ENCODE measurements at places on chromosomes 3 and 15.

DNA sequence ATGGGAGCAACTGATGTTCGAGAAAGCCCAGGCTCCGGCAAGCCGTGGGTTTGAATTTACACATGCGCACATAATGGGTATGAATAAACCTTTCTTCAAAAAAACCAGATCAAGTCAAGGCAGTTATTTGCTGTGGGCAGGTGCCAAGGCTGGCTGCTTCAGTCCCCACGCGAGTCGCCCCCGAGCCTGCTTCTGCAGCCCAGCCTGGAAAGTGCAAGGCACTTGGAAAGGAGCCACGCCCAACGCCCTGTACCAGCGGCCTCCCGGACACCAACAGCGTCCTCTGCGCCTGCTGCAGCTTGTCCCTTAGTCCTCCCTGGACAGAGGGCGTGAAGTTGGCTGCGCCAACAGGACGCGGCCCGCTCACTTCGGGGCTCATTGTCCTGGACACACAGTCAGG, 68.9 kb downstream of the KLF15 start:
- no peak for DNase-seq

DNA sequence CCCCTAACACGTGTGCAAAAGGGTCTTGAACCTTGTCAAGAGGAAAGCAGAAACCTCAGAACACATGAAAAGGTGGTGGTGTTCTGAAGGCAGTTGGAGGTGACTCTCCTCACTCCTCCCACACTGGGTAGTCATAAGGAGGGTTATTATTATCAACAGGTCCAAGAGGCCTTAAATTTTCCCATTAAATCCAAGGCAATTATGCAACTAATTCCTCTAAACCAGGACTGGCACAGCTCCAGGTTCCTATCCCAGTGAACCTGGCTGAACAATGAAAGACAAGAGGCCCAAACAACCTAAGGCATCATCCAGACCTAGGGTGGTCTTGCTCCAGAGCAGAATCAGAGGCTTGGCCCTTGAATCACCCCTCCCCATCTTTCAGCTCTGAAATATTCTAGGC, 15.0 kb downstream of the MYLK start:
- DNase-seq = no peak

GRCh38 chr3:146421819-146422759, 47.3 kb downstream of the PLSCR2 start:
- DNase-seq = no peak

DNA sequence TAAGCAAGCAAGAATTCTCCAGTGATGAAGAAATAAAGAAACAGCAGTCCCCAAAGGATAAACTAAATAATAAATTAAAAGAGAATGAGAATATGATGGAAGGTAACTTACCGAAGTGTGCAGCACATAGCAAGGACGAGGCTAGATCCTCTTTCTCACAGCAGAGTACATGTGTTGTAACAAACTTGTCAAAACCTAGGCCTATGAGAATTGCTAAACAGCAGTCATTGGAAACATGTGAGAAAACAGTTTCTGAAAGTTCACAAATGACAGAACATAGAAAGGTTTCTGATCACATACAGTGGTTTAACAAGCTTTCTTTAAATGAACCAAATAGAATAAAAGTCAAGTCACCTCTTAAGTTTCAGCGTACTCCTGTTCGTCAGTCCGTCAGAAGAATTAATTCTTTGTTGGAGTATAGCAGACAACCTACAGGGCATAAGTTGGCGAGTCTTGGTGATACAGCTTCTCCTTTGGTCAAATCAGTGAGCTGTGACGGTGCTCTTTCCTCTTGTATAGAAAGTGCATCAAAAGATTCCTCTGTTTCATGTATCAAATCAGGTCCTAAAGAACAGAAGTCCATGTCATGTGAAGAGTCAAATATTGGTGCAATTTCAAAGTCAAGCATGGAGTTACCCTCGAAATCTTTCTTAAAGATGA, 4.5 kb upstream of the SCG5 start:
- no peak for DNase-seq

GRCh38 chr15:38627689-38628277, 63.2 kb upstream of the RASGRP1 start:
- DNase-seq = peak; percentile 67

DNA sequence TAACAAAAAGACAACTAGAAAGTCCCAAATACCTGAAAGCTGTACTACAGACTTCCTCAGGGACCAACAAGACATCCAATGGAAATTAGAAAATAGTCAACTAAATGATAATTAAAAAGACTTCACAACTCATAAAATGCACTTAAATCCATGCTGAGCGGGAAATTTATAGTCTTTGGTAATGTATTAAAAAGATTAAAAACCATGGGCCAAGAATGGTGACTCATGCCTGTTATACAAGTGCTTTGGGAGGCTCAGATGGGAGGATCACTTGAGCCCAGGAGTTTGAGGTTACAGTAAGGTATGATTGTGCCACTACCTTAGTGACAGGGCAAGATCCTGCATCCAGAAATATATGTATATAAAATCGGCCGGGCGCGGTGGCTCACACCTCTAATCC, 45.0 kb downstream of the CPEB1 start:
- no peak for DNase-seq

DNA sequence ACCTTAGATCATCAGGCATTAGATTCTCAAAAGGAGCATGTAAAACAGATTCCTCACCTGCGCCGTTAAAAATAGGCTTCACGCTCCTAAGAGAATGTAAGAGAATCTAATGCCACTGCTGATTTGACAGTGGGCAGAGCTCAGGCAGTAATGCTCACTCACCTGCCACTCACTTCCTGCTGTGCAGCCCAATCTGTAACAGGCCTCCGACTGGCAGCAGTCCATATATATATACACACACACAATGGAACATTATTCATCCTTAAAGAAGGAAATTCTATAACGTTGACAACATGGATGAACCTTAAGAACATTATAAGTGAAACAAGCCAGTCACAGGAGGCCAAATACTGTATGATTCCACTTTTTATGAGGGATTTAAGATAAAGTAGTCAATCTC, 24.5 kb downstream of the ZNF148 start:
- no peak for DNase-seq

DNA sequence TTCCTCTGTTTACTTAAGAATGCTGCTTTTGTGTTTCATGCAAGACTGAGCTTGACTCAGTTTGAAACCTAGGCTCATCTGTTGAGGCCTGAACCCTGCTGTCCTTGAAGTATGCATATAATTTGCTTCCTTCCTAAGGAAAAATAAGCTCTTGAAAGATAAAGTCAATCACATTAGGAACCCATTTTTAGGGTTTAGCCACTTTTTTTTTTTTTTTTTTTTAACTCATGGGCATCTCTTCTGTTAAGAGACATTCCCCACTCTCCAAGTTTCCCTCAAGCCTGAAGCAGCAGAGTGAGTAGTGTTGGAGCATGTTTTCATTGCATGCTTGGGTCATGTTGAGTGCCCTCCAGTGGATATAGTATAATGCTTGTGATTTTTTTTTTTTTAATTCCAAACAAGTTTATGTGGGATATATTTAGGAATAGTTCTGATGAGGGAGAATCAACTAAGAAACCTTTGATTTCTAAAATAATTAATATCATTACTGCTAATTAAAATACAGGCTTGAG, 3.6 kb downstream of the CTNNB1 start:
- peak; percentile 36 for DNase-seq

DNA sequence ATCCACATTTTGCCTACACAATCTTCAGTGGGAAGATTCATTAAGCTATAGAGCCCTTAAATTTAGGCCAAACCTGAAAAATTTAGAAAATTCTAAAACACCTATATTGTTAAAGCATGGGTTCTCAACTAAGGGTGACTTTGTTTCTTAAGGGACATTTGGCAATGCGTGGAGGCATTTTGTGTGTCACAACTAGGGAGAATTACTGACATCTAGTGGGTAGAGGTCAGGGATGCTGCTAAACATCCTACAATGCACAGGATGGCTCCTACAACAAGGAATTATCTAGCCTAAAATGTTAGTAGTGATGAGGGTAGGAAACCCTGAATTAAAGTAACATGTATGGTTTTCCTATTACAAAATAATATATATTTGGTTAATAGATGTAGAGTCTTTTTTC, 55.8 kb downstream of the TBC1D5 start:
- peak; percentile 47 for DNase-seq

- no peak for DNase-seq
These were observed 310.9 kb downstream of the TBC1D5 start for GRCh38 chr3:17431484-17432045.

GRCh38 chr15:73856458-73857192, 16.7 kb upstream of the TBC1D21 start:
- DNase-seq = no peak

- DNase-seq = no peak
These were observed 227.2 kb upstream of the NANOGP8 start for GRCh38 chr15:35312344-35312743.

GRCh38 chr15:72201391-72201921, 3.9 kb upstream of the GRAMD2A start:
- no peak for DNase-seq

DNA sequence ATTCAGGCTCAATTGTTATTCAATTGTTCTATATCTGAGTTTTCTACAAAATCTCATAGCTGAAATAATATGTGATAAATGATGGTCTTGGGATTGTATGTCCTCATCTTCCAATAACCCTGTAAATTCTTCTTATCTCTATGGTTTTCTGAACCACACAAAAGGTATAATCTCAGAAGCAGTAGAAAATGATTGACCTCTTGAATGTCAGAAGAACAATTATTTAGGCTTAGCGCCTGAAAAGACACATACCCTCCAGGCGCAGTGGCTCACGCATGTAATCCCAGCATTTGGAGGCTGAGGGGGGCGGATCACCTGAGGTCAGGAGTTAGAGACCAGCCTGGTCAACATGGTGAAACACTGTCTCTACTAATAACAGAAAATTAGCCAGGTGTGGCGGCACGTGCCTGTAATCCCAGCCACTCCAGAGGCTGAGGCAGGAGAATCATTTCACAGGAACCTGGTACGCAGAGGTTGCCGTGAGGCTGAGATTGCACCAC, 288.0 kb upstream of the TBC1D5 start:
- no peak for DNase-seq

DNA sequence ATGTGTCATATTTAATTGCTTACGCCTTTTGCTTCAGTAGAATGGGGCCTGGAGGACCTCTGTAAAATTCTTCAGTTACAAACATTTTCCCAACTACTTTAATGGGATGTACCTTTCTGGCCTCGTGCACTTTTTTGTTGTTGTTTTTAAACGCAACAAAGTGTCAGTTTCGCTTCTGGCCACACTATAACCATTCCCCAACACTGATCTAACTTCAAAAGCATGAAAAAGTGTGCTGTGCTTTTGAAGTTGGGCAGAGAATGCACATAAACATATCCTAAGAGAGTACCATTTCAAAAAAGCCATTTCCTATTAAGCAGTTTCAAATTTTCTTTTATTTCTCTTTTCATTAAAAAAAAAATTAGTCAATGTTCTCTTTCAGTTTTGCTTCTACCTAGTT, 435.8 kb downstream of the CNTN6 start:
- no peak for DNase-seq

DNA sequence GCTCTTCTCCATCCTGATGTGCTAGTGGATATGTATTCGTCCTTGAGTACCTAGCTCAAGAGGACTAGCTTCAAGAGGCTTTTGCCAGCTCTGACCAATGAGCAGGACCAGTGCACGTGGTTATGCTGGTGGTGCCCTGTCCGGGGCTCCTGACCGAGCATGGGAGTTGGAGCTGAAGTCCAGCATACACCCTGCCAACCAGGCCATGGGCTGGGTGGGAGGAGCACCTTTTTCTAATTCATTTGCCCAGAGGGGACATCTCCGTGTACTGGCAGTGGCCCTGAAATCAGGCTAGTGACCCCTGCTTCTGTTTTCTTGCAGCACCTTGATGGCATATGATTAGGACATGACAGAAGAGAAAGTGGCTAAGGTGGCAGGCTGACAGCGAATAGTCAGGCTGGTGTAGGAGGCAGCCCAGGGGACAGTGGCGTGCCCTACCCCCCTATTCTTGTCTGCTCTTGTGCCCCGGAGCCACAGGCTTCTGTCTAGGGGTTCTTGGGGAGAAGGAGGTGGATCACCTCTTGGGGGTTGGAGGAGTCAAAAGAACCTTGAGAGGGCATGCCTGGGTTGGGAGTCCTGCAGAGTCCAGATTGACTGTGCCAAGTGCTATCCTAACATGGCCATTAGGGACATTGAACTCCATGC, 16.5 kb downstream of the PODXL2 start:
- no peak for DNase-seq

DNA sequence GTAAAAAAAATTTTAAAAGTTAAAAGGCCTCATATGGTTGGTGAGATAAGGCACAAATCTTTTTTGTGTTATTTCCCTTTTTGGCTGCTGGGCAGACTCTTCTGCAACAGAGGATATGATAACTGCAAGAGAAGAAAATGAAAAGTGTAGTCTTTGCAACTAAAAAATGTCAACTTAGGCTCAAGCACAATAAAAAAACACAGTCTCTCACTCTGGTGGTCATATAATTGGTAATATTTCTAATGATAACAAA, 15.4 kb downstream of the COMMD2 start:
- no peak for DNase-seq

- no peak for DNase-seq
These were observed 575.4 kb downstream of the NTRK3 start for GRCh38 chr15:87681104-87681503.

DNA sequence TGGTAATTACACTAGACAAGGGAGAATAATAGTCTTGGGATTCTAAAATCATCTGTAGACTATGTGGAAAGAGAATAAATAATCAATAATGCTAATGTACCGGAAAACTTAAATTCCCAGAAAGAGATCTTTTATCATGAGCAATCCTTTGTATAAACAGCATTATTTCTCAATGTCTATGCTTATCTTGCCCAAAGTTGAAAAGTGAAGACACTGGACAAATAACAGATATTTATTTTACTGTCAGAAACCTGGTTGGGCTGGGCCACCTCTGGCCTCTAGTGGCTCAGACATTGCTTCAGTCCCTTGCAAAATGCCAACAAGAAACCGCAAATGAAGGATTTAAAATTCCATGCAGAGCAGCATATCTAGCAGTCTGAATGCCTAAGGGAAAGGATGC, 409.9 kb downstream of the FHIT start:
- no peak for DNase-seq

DNA sequence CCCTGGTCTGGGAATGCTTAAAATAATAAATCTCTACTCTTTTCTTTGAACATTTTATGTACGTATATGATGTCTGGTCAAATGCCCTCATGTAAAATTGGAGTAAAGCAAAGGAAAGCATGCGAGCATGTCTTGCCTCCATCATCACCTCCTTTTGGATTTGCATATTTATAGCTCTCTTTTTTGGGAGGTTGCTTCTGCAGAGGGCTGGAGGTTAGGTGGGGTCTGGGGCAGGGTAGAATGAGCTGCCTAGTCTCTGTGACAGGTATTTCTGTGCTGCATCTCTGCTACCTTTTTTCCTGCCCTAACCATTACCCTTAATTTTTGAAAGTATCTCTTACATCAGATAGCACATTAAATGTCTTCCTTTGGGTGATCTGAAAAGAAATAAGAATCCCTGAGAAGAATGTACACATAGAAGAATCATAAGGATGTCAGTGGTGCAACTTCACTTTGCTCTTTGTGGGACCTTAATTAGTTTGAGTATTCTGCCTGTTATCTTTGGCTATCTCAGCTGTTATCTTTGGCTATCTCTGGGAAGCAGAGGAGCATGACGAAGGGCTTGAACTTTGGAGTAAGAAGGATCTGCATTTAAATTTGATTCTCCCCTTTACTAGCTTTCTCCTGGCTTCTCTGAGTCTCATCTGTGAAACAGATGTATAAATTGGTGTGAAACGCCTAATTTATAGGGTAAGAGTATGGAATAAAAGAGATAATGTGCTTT, 40.2 kb downstream of the PPM1L start:
- DNase-seq = no peak
